Left lobe of liver (tissue), 2 donors: ENCODE measurements at places on chromosomes 3 and 15.

DNA sequence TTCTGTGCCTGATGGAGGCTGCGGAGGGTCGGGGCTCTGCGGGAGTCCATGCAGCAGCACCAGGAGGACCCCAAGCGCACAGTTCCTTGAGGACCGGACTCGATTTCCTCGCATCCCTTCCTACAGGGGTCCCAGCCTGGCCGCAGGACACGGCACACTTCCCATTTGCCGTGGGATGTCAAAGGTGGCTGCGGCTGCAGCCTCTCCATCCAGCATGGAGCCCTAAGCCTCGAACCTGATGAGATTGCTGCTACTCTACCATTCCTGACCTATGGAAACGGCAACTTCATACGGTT, 40.6 kb downstream of the RGMA start:
- DNase-seq = no peak

- DNase-seq = no peak
These were observed 17.2 kb downstream of the CCDC80 start for GRCh38 chr3:112623717-112624116.

DNA sequence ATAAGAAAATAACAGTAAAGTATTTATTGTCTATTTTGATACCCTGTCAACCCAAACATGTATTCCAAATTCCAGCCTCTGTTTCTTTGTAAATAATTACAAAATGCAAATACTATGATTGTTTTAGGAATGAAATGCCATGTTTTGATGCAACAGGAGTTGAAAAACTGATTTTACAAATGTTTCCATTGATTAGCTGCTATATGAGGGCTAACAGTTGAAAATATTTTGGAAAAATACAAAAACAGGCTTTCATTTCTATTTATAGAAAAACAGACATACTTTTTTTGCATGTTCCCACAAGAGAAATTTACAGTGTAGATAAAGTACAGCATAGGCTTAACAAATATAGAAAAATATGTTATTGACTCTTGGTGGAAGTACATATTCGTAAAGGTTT, 20.0 kb downstream of the MBNL1 start:
- no peak for DNase-seq

GRCh38 chr3:190017521-190018288, 103.0 kb downstream of the P3H2 start:
- DNase-seq = no peak

DNA sequence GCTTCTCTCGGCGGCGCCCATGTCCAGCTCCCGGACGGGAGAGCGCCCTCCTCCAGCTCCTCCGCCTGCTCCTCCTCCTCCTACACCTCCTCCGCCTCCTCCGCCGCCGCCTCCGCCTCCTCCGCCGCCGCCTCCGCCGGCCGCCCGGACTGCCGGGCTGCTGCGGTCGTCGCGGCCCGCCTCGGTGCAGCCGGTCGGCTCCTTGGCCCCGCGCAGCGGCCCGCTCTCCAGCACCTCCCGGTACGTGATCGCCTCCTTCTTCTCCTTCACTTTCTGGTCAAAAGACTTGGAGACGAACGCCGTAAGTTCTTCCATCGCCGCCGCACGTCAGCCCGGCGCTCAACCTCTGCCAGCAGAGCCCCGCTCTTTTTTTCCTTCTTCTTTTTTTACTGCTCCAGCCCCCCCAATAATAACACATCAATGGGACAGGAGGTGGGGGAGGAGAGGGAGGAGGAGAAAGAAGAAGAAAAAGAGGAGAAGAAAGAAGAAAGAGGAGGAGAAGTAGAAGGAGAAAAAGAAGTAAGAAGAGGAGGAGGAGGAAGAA, 438 bp downstream of the SHOX2 start:
- DNase-seq = no peak

DNA sequence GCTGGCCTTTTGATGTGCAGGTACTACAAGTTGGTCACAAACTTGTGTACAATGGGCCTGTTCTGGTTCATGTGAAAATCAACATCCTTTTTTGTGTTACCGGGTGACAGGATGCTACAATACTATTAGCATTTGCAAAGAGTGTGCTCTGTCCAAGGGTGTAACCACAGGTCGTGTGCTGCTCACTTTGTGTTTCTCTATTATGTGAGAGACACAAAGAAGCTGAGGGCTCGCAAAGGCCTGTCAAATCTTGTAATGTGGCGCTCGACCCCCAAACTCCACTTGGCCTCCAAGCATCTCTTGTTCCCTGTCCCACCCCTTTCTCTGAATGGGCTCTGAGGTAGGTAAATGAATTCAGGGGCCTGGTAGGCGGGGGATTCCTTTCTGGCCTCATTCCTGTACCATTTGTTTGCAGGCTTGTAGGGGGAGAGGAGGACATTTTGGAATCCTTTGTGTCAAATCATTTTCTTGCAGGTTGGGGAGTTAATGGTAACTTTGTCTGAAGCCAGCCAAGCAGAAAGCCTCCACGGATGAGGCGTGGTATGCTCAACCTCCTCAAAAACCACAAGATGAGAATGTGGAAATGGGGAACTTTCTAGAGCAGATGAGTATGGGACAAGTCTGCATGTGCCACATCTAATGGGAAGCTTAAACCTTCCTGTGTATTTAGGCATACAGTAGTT, 109.1 kb downstream of the OPA1 start:
- DNase-seq = no peak

GRCh38 chr3:82128271-82128670, 366.8 kb upstream of the GBE1 start:
- no peak for DNase-seq

DNA sequence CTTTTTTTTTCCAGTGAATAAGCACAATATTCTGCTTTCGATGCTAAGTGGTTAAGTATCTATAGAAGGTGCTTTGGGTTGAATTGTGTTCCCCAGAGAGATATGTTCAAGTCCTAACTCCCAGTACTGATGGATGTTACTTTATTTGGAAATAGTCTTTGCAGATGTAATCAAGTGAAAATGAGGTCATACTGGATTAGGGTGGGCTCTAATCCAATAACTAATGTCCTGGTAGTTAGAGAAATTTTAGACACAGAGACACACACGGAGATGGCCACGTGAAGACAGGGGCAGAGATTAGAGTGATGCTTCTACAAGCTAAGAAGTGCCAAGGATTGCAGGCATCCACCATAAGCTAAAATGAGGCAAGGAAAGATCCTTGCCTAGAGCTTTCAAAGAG, 662.3 kb downstream of the NAALADL2 start:
- DNase-seq = no peak

DNA sequence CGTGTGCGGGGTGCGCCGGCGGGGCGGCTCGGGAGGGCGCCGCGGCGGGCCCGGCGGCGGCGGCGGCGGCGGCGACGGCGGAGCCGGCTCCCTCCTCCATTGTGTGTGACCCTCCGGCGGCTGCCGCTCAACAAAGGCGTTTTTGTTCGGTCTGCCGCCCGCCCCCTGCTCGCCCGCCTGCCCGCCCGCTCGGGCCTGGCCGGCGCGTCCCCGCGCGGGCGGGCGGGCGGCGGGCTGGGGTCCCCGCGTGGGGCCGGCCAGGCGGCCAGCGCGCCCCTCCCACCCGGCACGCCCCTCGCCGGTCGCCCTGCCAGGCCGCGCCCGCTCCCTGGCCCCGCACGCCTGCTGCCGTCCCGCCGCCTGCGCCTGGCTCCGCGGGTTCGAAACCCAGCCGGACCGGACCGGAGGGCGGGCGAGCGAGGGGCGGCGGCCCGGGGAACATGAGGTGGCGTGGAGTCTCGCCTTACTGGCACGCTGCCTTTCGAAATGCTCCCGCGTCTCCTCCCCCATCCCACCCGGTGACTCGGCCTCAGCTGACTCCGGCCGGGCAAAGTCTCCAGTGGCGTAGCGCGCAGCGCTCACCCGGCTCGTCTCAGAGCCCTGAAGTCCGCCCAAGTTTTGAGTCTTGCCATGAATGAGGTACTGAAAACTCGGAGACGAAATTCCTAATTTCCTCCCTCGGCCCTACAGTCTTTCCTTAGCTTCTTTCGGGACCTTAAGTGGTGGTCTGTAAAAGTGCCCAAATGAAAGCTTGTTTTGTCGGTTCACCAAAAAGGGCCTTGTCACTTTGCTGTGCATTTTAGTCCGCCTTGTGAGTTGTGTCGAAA, 588 bp downstream of the MAPK6 start:
- DNase-seq = peak; percentile 94
